Activated CD4-positive, alpha-beta T cell treated with anti-CD3 and anti-CD28 coated beads, Interleukin-2, amount 10 ng/mL, durations not matched to agents 24 days and 14 days (primary cell): ENCODE measurements at places on chromosomes 16 and 17.
A peak's percentile ranks its signal among the peaks of the same experiment; 100 is the strongest.

DNA sequence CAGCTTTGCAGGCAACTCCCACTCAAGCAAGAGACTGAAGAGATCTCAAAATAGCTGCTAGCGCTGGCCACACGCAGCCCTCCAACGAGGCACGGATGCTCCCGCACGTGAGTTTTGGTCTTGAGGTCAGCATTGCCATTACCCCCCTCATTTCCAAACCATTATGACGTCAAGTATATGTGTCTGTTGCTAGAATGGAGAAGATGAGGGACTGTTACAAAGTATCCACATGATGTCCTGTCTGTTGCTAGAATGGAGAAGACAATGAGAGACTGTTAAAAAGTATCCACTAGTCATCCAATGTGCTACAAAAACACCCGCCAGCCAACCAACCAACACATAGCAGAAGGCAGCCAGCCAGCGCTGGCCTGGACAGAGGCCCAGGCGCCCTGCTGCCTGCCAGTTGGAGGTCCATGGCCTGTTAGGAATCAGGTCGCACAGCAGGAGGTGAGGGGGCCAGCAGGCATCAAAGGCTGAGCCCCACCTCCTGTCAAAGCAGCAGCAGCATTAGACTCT is 24.8 kb downstream of the KLHDC4 start:
- no peak for DNase-seq

DNA sequence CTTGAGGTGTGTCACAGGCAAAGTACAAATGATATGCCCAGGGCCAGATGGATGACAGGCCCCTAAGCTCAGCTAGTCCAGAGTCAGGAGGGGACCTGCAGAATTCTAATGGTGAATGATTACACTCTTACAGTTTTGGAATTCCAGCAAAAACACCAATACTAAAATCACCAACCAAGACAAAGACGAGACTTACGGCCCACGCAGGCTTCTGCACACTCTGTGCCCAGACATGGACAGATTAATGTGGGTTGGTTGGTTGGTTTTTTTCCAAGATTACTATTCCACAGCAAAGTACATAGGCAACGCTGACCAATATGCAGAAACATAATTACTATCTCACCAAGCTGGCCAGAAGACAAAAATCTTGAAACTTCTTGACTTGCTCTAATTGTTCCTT is 9.7 kb downstream of the ADCY9 start:
- no peak for DNase-seq

DNA sequence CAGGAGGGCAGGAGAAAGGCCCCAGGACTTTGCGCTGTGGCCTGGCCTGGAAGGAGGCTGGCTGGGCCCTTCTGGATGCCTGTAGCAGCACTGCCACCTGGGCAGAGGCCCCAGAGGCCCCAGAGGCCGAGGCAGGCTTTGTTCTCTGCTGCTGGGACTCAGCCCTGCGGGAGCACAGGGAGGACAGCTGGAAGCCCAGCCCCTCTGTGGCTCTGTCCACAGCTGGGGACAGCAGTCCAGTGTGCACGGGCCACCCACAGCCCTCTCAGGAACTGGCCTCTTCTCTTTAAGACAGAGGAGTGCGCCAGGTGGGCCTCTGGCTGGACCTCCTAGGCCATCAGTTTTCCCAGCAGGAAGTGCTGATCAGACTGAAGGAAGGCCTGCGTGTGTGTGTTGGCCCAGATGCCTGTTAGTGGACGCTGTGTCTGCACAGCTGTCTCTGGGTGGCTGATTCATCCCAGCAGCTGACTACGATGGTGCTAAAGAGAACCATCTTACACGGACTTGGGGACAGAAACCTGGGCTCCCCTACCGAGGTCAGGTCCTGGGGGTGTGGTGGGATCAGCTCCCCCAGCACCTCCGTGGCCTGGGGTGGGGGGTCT is 26.9 kb upstream of the ZNF750 start:
- DNase-seq = no peak

GRCh38 chr16:4280625-4281024 is 7.8 kb upstream of the TFAP4 start:
- no peak for DNase-seq

- no peak for DNase-seq
Observed at GRCh38 chr17:62051053-62051452, 14.0 kb downstream of the MED13 start.

DNA sequence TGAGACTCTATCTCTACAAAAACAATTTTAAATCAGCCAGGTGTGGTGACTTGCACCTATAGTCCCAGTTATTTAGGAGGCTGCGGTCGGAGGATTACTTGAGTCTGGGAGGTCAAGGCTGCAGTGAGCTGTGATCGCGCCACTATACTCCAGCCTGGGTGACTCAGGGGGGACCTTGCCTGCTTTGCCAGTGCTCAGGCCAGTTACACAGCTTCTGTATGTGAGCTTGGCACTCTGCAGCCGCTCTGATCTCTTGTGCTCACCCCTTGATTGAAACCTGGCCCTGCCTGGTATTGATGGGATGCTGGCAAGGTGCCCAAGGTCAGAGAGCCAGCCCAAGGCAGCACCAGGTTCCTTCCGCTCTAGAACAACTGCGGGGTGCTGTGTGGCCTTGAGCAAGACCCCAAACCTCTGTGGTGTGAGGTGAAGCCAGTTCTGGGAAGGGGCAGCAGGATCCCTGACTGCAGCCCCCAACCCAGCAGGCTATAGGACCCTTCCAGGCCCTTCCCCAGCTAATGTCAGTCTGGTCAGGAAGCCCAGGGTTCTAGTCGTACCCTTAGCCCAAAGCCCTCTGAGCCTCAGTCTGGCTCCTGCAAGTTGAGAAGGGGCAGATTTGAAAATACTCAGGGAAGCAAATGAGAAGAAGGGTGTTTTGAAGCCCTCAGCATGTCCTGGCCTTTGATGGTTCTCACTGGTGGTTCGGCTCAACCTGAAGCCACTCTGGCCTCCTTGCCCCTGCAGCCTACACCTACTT is 18.9 kb downstream of the MMP15 start:
- no peak for DNase-seq

- DNase-seq = peak; percentile 69
Observed at GRCh38 chr16:22217890-22218730, 12.0 kb downstream of the EEF2K start.

DNA sequence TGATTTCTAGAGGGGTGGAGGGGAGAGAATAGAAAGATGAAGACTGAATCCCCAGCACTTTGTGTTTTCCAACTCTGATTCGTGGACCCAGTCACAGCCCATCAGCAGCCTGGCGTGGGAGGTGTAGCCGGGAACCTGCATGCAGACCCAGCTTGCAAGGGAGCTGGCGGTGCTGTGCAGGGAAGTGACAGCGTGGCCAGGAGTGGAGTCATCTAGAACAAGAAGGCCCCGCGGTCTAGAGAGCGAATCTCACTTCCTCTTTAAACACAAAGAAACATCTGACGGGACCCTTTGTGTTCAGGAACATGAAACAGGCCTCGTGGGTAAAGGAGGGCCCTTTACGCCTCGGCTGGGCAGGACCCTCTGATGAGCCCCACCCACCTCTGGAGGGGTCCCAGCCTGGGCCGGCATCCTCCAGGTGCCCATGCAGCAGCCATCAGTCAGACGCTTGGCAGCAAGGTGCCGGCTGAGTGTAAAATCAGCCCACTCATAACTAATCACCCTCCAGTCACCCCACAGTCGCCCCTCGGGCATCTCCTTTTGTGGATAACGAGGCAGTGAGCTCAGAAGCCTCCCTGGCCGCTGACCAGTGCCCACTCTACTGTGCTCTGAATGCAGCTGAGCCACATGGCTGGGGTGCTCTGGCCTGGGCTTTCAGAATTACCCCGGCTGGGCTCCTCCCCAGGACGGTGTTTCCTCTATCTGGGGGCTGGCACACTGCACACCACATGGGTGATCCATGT is 4.4 kb downstream of the SNAI3 start:
- peak; percentile 86 for DNase-seq

- no peak for DNase-seq
Observed at GRCh38 chr17:7282752-7283321, 1.3 kb downstream of the SLC2A4 start.

GRCh38 chr17:58081646-58082340 is 1.4 kb upstream of the DYNLL2 start:
- no peak for DNase-seq

DNA sequence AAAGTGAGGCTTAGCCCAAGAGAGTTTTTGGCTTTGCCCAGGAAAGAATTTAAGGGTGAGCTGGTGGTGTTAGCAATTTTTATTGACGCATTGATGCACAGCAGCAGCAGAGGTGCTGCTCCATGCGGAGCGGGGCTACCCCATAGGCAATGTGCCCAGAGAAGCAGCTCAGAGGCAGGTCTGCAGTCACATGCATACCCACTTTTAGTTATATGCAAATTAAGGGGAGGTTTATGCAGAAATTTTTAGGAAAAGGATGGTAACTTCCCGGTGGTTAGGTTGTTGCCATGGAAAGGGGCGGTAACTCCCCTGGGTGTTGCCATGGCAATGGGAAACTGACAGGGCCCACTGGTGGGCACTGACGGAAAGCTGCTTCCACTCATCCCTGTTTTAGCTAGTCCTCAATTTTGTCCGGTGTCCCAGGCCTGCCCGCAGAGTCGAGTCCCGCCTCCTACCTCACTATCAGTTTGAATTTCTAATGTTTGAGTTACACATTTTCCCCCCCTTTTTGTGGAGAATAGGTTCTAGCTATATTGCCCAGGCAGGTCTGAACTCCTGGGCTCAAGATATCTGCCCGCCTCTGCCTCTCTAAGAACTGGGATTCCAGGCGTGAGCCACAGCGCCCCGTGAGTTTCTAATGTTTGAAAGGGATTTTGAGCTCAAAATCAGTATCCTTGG is 10.4 kb upstream of the GJD3 start:
- no peak for DNase-seq

DNA sequence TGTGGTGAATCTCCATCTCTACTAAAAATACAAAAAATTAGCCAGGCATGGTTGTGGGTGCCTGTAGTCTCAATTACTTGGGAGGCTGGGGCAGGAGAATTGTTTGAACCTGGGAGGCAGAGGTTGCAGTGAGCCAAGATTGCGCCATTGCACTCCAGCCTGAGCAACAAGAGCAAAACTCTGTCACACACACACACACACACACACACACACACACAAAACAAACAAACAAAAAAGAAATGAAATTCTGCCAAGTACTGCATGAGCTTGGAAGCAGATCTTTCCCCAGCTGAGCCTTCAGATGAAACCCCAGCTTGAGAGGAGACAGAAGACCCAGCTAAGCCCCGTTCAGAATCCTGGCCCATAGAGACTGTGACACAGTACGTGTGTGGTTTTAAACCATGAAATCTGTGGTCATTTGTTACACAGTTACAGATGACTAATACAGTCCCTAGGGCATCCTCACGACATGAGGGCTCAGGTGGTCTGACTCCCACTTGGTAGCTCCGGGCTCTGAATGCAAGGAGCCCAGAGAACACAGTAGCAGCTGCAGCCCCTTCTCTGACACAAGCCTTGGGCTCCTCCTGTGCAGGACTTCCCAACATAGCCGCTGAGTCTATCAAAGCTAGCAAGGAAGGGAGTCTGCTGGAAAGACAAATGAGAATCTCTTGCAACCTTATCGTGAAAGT is 132.8 kb downstream of the SEC14L1 start:
- DNase-seq = no peak

GRCh38 chr17:64306850-64307463 is 43.9 kb upstream of the TEX2 start:
- peak; percentile 89 for DNase-seq

- peak; percentile 73 for DNase-seq
Observed at GRCh38 chr16:47461598-47462266, 601 bp downstream of the PHKB start.

DNA sequence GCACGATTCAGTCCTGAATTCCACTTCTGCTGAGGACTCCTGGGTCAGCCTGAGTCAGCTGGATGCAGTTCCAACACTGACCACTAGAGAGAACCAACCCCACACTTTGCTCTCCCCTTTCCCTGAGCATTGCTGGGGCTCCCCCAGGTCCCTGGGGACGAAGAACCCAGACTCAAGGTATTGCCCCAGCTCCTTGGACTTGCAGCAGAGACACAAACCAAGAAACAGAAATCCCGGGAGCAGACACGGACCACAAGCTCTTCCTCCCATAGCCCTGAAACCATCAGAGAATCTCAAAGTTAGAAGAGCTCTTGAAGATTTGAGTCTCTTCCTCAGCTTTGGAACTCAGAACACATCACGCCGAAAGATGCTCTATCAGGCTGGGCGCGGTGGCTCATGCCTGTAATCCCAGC is 678 bp upstream of the GH1 start:
- peak; percentile 93 for DNase-seq

GRCh38 chr16:4515611-4516233 is 22.9 kb downstream of the CDIP1 start:
- DNase-seq = no peak

GRCh38 chr17:83145358-83145738 is 65.9 kb downstream of the METRNL start:
- peak; percentile 50 for DNase-seq

- DNase-seq = no peak
Observed at GRCh38 chr16:48393485-48394354, 8.5 kb upstream of the SIAH1 start.

DNA sequence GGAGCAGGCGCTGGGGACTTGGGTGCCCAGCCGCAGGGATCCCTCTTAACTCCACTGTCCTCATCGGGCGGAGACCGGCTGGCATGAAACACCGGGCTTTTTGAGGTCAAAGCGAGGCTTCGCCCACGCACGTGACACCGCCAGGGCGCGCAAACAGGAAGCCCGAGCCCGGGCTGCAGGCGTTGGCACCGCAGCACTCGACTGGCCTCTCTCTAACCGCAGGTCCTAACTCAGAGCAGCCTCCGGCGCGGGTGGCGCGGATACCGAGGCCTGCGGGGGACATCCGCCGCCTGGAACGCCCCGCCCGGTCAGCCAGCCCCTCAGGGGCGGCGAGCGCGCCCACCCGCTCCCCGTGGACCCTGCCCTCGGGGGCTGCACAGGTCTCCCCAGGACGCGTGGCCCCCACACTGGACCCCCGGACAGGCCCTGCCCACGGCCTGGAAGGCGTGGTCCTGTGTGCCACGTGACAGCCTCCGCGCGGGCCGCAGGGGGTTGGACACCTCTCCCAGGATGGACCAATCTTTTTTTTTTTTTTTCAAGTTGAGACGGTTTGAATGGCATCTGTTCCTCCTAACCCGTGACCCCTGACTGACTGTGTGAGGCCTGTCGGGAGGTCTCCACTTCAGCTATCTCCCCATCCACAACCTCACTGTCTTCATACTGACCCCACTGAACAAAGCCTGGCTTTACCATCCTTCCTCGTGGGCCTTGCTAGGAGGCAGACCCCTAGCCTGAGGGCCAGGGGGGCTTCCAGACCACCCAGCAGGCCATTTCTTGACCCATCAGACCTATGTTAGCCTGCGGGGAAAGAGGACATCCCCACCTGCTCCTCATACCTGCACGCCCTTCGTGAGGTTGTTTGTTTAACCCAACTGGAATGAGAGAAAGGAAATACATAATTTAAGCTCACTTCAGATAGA is 8.4 kb upstream of the SLC47A2 start:
- DNase-seq = no peak

DNA sequence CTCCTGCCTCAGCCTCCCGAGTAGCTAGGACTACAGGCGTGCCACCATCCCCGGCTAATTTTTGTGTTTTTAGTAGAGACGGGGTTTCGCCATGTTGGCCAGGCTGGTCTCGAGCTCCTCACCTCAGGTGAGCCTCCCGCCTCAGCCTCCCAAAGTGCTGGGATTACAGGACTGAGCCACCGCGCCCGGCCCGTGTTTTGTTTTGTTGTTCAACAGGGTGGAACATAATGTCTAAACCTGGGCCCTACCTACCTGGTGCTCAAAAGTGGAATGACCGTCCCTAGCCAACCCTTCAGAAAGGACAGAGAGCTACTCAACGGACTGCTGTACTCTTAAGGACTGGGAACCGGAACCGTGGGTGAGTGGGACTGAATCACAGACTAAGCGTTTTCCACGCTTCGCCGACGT is 772 bp upstream of the KIF22 start:
- DNase-seq = no peak
